ENCODE measurements at places on chromosomes 7 and 10.
A peak's percentile ranks its signal among the peaks of the same experiment; 100 is the strongest.

GRCh38 chr7:107659666-107660065, 962 bp upstream of the SLC26A4 start:
- DNase-seq = peak; percentile 26

GRCh38 chr10:18086746-18087145, 53.5 kb upstream of the CACNB2 start:
- DNase-seq = no peak

DNA sequence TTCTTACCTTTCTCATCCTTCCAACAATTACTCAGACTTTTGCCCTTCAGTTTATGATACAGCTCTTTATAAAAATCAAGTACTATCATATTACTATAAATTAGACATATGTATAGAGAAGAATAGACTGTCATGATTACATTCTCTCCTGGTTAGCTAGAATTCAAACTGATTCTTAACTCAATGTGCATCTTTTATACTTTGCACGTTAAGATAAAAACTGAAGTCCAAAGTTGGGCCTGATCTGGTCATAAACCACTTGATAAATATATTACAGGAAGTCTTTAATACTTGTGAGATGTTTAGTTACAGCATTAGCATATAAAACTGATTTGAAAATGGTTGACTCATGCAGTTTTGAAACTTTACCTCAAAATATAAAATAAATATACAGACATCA, 2.6 kb downstream of the AGR3 start:
- no peak for DNase-seq

GRCh38 chr10:127302343-127302742, 106.0 kb upstream of the INSYN2A start:
- DNase-seq = no peak

DNA sequence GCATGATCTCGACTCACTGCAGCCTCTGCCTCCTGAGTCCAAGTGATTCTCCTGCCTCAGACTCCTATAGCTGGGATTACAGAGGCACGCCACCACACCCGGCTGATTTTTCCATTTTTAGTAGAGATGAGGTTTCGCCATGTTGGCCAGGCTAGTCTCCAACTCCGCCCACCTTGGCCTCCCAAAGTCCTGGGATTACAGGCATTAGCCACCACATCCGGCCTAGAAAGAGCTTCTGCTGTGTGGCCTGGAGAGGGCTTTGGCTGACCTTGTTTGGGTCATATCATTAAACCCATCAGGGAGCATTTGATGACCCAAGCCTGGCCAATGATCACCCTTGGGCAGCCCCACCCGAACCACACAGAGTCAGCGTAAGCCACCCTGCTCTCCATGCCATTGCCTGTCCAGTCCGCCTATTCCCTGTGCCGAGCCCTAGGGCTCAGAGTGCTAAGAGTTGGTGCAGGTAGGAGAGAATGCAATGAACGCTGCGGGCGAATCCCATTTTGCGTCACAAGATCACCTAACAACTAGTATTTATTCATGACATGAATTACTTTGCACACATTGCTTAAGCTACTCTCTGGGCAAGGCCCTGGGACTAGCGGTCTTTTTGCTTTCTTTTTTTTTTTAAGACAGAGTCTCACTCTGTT, 22.3 kb upstream of the GDI2 start:
- no peak for DNase-seq

- no peak for DNase-seq
Measured at GRCh38 chr10:110810625-110811024, 61.1 kb upstream of the PDCD4 start.

DNA sequence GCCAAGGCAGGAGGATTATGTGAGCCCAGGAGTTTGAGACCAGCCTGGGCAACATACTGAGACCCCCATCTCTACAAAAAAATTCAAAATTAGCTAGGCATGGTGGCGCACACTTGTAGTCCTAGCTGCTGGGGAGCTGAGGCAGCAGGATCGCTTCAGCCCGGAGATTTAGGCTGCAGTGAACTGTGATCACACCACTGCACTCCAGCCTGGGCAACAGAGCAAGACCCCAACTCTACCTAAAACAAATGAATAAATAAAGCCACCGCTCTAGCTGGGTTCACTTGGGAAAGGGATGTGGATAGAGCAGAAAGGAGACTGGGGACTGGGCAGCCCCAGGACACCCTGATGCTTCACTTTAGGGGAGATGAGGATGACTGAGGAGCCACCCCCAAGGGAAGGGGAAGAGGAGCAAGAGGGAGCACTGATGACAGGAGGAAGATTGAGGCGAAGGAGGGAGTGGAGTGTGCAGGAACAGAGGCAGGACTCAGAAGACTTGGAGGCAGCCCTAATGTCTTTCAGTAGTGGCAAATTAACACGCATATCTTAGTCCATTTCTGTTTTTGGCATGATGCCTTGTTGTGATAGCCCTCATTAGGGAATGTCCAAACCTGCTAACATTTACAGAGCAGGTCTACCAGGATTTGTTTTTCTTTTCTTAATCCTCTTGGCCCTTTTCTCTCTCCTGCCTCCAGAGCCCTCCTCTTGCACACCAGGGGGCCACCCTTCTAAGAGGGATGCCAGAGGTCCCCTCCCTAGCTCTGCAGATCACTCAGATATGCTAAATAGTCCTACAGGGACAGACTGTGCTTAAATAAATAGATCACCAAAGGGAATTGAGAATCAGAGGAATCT, 88.3 kb downstream of the C10orf105 start:
- DNase-seq = no peak

- no peak for DNase-seq
Measured at GRCh38 chr7:52917982-52918578, 117.4 kb upstream of the POM121L12 start.

- peak; percentile 70 for DNase-seq
Measured at GRCh38 chr10:34547291-34547690, 267.8 kb downstream of the PARD3 start.

DNA sequence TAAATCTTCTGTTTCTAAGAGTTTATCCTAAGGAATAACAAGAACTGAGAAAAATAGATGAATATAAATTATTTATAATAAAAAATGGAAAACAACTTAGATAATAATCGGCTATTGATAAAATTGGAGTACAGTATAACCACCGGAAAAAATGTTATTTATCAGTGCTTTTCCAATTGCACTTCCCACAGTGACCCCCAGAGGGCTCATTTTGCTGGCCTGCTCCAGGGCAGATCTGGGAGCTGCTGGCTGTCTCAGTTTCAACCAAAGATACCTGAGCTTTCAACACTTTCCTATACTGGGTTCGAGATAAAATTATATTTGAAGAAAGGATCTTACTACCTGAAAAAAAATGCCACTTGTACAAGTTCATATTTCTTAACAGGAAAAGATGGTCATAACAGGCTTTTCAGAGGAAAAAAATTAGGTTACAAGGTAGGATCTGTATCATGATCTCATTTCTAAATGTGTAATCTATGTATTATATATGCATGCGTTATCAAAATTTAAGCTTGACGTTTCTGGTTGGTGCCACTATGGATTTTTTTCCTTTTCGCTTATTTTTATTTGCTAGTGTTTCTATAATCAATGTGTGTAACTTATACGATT, 165.7 kb downstream of the NPSR1 start:
- peak; percentile 27 for DNase-seq

DNA sequence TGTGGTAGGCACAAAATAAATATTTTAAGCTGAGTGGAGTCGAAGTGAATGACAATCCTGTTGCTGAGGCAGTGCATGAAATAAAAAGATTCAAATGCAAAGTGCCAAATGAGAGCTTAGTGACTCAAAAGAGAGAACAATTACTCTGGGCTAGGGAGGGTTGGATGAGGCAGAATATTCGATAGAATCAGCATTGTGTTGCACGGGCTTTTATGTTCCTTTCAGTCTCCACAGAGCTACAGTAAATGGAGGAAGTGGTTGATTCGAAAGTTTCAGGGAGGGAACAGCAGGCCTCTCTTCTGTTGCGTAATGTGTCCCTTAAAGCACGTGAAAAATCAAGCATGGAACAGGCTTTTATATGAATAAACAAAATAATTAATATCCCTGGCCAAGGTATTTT, 599.3 kb upstream of the CELF2 start:
- DNase-seq = no peak

DNA sequence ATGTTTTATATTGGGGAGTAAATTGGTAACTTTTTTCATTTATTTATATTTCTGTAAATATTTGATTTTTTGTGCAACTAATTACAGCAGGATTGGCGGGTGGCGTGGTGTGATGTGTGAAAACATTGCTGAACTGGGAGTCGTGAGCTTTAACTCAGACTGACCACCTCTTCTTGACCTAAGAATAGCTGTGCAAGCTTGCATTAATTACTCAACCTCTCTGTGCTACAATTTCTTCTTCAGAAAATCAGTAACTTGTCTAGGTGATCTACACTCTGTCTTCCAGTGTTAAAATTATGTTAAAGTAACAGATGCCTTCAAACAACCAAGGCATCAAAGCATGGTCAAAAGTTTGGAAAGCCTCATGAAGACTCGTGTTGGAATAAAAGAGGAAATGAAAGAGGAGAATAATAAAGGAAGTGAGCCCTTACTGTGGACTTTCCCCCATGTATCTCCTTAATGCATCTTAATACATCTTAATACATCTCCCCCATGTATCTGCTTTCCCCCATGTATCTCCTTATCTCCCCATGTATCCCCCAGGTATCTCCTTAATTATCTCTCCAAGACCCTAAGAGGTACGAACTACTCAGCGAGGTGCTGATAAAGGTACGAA, 71.2 kb downstream of the SVIL start:
- no peak for DNase-seq

- DNase-seq = no peak
Measured at GRCh38 chr7:144027974-144028373, 20.8 kb upstream of the OR2A5 start.

- no peak for DNase-seq
Measured at GRCh38 chr7:1646957-1647891, 22.9 kb upstream of the ELFN1 start.

GRCh38 chr7:40675741-40676140, 540.9 kb downstream of the SUGCT start:
- DNase-seq = no peak

DNA sequence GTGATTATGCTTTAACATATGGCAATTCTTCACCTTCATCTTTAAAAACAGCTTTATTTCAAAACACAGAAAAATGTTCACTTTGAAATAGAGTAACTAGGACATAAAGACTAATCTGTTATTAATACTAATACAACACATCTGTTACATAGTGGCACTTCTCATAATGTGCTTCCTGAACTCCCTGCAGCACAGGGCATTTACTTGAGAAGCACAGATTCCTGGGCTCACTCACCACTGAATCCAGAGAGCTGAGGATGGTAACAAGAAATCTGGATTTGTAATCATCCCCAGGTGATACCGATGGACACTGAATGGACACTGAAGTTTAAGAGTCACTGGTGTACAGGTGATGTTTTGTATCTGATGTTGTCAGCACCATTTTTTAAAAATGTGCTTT, 96.1 kb downstream of the COL28A1 start:
- DNase-seq = no peak

DNA sequence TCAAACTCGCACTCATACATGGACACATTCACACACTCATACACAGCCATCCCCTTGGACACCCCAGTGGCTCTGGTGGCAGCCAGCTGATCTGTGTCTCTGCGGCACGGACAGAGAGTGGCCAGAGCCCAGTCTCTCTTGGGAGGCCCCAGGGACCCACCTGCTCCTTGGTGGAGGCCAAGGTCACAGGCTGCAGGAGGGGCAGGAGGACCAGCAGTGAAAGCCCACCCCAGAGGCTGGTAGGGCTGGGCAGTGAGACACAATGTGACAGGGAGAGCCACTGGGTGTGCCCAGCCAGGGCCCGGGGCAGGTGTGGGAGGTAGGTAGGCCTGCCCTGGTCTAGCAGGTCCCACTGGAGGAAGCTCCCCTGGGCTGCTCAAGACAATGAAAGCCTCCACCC, 18.5 kb downstream of the SHH start:
- DNase-seq = no peak

DNA sequence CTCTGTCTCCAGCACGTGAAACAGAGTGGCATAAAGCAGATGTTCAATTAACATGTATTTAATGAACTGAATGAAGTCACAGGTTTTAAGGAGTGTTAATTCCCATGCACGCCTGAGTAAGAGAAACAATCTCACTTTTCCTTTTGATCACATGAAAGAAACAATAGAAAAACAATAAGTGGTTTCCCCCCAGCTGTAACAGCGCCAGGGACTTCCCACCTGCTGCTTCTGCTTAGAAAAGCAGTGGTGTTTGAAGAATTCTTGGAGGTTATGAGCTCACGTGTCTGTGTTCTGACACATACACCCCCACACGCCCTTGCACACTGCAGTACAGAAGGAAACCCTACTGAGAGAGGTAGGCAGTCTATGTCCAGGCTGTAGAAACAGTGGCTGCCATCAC, 51.3 kb upstream of the FRMD4A start:
- no peak for DNase-seq

DNA sequence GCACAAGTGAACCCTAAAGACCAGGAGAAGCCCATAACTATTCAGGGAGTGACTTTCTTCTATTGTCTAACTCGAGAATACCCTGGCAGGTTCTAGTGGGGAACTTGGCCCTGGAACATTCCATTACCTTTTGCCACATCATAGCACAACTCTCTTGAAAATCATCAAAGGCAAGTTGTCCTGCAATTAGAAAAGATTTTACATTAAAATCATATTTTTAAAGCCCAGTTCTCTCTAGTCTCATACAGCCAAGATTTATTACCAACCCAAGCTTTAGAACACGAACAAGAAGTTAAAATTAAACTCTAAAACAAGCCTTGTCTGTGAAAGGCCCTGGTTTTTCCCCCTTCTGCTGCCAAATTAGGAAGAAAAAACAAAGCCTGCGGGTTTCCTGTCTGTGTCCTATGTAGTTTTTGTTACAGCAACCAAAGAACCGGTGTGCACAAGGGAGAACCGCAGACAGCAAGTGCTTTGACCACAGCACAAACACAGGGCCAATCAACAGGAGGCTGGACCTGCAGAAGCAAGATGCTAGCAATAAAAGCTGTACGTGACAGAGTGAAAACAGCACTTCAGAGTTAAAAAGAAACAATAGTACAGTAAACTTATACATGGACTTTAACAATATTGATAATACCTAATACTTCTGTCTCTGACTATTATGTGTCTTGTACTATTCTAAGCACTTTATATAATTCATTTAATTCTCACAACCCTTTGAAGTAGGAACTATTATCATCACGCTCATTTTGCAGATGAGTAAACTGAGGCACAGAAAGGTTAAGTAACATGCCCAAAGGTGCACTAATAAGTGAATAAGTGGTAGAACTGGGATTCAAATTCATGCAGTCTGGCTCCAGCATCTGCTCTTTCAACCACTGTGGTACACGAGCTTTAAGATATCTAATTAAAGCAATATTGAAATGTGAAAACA, 65.8 kb downstream of the STK17A start:
- peak; percentile 47 for DNase-seq

GRCh38 chr10:131925011-131925649, 24.3 kb downstream of the PPP2R2D start:
- no peak for DNase-seq

GRCh38 chr7:134827889-134828288, 48.5 kb downstream of the CALD1 start:
- DNase-seq = peak; percentile 73

GRCh38 chr10:27247441-27247840, 6.8 kb upstream of the ACBD5 start:
- no peak for DNase-seq

DNA sequence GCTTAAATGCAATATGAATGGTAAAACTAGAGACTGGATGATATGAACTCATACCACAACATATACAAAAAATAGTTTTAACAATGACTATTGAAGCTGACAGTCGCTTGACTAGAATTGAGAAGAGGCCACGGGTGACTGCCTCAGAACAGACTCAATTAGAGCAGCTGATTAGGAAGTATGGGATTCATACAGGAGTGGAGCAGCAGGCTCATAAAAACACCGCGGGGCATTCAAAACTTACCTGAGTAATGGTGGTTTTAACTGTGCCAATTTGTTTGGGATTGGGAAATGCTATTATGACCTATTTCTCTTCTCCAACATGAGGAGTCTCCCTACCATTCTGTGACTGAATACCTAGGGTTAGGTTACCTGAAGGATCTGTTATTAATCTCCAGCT, 2.1 kb downstream of the CADPS2 start:
- no peak for DNase-seq

Data from umbilical cord (tissue), 2 donors.